CD4-positive, alpha-beta memory T cell (primary cell): ENCODE measurements at places on chromosomes 6 and 20. TPM values are rescaled to one million over a fixed set of nuclear protein-coding genes. Genes with fewer than 3 reads are reported as not detected.

DNA sequence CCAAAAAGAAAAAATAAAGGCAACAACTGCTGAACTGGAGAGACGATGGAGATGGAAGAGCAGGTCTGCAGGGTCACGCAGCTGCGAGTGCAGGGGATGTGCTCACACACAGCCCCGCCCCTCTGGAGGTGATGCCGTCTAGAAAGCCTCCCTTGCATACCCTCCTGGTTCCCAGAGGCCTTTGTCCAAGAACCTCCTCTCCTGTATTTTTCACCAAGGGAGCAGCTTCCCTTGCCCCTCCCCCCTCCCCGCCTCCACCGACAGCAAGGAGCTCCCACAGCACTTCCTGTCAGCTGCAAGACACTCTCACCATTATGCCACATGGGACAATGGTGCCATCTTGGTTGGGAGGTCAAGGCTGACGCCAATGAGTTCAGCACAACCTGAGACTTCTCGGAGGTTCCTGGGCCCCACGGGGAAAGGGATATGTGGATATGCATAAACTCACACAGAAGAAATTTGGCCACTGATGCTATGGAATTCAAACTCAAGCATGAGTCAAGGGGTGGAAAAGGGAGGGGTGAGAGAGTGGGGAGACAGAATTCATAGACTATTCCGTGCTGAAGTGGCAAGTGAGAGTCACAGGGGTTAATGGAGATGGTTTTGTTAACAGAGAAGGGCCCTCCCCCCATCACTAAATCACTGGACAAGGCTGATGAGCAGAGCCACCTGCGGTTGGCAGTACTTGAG is 132.9 kb downstream of the SCML4 start:
- H3K4me3 ChIP-seq = no peak overlapping the region
- no peaks in the 10 kb centered on the region for H3K4me1 ChIP-seq
- DNase-seq = no peak
- no peaks in the 10 kb centered on the region for H3K36me3 ChIP-seq
- no peak overlapping the region for H3K27ac ChIP-seq
- no peaks in the 10 kb centered on the region for H3K27me3 ChIP-seq

CCDC170 gene
- polyA plus RNA-seq = not detected

MAP1LC3A gene
- polyA plus RNA-seq = 3.7 TPM

DNA sequence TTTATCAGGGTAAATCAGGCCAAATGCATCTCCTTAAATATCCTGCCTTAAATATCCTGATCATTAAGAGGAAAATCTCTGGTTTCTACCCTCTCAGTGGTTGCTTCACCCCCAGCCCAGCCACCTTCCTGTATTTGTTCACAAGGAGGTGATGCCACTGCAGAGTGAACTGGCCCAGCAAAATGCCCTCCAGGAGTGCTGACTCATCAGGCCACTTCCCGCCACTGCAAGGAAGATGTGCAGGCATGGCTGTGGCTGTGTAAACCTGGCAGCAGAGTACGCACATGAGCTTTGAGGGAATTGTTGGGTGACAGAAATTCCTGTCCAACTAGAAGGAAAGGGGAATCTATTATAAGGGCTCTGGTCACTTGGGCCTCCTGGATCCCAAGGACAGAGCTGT is 13.8 kb downstream of the NQO2 start:
- no peak overlapping the region for H3K27ac ChIP-seq
- no peaks in the 10 kb centered on the region for H3K4me1 ChIP-seq

- no peaks in the 10 kb centered on the region for H3K27me3 ChIP-seq
- H3K36me3 ChIP-seq = no peaks in the 10 kb centered on the region
- no peak overlapping the region for H3K27ac ChIP-seq
- H3K4me3 ChIP-seq = no peak overlapping the region
- no peaks in the 10 kb centered on the region for H3K4me1 ChIP-seq
- no peak for DNase-seq
Observed at GRCh38 chr20:18754030-18754652, 59.4 kb upstream of the SCP2D1 start.

DNA sequence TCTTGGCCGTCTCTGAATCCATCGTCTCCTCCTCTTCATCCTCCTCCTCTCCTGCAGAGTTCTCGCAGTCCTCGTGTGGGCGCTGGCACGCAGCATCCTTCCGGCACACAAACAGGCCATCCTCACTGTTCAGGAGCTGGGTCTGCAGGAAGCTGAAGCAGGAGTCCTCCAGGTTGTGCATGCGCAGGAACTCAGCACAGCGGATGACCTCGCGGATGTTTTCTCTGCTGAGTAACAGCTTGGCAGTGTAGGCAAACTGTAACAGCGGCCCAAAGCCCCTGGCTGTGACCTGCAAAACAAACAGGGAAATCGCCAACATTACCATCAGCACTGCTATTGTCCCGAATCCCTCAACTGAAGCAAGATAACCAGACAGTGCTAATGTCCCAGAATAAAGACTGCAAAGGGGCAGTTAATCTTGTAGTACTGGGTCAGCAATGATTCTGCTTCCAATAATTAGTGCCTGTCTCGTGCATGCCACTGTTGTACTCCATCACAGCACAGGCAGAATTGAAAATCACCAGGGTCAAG is 57.4 kb downstream of the GJA10 start:
- H3K4me3 ChIP-seq = no peak overlapping the region
- H3K36me3 ChIP-seq = peaks cover 8% of the 10 kb centered on the region
- DNase-seq = no peak
- H3K27ac ChIP-seq = no peak overlapping the region
- no peaks in the 10 kb centered on the region for H3K27me3 ChIP-seq

DNA sequence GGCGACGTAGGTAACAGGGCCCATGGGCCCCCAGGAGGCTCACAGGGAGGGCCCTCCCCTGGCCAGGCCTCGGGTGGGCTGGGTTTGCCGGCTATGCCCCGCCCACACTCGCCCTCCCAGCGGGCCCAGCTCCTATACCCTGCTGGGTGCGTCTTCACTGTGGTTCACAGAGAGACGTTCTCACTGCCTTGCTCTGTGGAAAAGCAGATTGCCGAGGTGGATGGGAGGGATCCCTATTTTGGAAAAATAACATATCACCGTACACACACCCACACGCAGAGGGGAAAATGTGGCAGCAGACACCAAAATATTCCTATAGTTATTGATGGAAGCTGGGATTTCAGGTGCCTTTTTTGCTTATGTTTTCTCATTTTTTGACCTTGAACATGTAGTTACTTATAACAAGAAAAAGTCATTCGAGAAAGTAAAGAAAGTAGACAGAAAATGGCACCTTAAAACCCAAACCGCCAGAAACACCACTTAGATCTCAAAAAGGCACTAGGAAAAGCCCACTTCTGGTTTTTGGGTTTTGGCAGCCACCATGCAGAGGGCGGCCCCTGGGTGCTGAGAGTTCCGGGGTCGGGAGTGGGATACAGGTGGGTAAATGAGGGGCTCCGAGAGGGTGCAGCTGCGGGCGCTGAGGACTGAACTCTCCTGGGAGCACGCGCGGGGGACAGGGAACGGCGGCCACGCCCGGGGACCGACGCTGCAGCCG is 49.4 kb downstream of the TMEM242 start:
- peaks cover 11% of the 10 kb centered on the region for H3K4me1 ChIP-seq
- H3K27me3 ChIP-seq = no peaks in the 10 kb centered on the region
- H3K4me3 ChIP-seq = peak overlapping the region; percentile 36

DNA sequence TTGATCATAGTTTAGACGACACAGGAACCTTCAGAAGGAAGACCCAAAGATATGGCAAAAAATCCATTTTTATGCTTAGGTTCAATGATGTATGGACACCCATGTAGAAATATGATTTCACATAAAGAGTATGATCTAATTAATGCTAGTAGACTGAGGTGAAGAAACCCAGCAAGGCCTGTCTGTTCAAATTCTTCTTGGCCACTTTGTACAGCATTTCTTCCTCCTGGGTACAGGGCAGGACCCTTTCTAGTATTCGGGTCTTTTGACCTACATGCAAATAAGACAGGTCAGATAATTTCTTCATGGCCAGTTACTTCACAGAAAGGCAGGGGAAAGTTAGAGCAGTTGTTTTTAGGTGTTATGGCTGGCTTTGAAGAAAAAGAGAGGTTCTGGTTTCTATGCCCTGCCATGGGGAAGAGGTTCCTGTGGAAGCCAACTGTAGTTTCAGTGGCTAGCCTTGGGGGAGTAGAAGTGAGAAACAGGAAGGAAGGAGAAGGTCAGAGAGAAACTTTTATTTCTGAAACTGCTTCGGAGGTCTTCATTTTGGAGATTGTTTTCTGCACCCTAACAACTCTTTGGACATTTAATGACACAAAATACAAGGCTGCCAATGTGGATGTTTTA is 208.3 kb downstream of the PTPRK start:
- no peak overlapping the region for H3K4me3 ChIP-seq
- DNase-seq = no peak
- H3K27me3 ChIP-seq = no peaks in the 10 kb centered on the region
- H3K36me3 ChIP-seq = no peaks in the 10 kb centered on the region
- no peaks in the 10 kb centered on the region for H3K4me1 ChIP-seq
- H3K27ac ChIP-seq = no peak overlapping the region

LGSN gene
- polyA plus RNA-seq = not detected

DNA sequence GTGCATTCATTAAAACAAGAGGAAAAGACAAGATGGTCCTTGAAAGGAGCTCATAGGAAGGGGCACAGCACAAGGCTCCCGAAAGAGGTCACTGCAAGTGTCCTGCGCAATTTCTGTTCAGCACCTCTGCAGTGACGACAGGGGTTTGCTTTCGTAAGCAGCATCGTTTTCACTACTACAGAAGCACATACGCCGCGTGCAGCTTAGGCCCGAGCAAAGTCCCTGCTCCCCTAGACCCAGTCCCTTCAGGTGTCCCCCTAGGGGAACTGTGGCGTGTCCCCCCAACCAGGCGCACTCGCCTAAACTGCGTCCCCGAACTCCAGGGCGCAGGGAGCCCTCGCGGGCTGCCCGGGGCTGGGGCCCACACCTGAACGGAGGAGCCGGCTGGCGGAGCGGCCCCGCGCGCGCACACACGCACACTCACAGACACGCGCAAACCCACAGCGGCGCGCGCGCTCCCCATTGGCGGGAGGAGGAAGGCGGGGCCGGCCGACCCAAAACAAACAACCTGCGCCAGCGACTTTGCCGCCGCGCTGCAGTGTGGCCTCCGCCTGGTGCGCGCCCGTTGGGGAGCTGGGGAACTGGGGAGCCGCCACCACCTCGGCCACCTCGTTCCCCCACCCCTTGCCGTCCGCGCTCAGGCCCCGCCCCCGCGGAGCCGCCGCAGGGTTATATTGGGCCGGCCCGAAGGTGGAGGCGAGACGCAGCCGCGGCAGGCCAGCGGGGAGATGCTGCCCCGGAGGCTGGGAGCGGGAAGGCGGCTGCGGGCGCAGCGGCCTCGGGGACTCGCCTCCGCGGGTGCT is at the start of gene FOXQ1:
FOXQ1 (plus strand) TSS at position 699 of the 803 bp plus-strand sequence. CDS start 607 bp downstream, outside the sequence.
- no peak for DNase-seq
- no peaks in the 10 kb centered on the region for H3K36me3 ChIP-seq
- H3K4me1 ChIP-seq = peaks cover 10% of the 10 kb centered on the region
- no peak within 1 kb of the TSS for H3K4me3 ChIP-seq
